ENCODE measurements at places on chromosomes 16 and 17.

DNA sequence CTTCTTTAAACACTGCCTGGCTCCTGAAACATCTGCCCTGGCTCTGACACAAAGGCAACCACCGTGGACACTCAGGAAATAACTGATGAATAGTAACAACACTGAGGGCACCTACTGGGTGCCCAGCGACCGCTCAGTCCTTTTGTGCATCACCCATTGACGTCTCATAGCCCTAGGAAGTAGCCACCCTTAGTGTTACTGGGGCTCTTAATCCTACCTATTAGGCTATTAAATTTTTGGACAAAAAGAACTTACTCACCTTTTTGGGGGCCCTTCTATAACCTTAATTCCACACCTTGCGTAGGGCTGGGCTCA lies 11.7 kb downstream of the PPL start:
- DNase-seq = no peak

DNA sequence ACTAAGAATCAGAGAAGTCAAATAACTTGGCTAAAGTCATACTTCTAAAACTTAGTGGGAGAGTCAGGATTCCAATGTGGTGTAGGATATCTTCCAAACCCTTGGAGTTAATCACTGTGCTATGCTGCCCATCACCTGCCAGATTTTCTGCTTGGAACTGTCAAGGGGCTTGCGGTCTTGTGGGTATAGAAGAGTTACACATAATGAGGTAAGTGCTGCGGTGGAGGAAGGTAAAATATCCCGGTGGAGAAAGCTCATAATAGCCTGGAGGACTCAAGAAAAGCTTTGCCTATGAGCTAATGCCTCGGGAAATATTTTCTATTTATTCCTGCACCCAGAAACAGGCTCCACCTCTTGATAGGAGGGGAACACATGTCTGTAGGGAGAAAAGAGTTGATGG lies 195.6 kb downstream of the UTP18 start:
- no peak for DNase-seq

GRCh38 chr16:24976971-24977677 lies 38.0 kb downstream of the ARHGAP17 start:
- DNase-seq = no peak

GRCh38 chr16:19555186-19555937 lies at the start of gene VPS35L:
TSS of gene VPS35L (plus strand) at chr16:19555703. CDS start at chr16:19555730, 27 bp downstream.
- DNase-seq = peak; percentile 99

GRCh38 chr17:74211141-74211911 lies 2.0 kb upstream of the TTYH2 start:
- peak; percentile 38 for DNase-seq

GRCh38 chr17:2083613-2084035 lies 28.7 kb downstream of the HIC1 start:
- peak; percentile 96 for DNase-seq

DNA sequence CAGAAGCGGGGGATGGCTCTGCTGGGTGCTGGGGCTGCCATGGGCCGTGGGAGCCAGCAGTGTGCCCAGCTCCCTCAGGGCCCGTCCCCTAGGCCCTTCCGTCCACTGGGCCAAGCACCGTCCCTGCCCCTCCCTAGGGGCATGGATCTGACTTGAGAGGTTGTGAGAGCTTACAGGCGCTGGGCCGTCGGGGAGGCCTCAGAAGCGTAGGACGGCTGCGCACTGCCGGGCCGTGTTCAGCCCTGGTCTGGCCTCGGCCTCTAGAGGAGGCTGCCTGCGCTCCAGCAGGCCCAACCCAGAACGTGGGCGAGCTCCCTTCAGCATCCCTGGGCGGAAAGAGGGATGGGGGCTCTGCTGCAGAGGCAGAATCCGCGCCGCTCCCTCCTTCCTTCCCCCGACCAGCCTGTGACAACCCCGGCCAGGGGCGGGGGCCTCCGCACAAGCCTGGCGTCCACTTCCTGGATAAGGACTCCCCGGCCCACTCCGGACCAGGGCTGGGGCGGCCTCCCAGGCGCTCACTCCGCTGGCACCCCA lies 685 bp upstream of the MPG start:
- peak; percentile 40 for DNase-seq

- DNase-seq = no peak
These were observed 23.5 kb downstream of the CFAP97D1 start for GRCh38 chr17:43803758-43804157.

GRCh38 chr17:8664456-8665126 lies 34.1 kb upstream of the MYH10 start:
- no peak for DNase-seq

DNA sequence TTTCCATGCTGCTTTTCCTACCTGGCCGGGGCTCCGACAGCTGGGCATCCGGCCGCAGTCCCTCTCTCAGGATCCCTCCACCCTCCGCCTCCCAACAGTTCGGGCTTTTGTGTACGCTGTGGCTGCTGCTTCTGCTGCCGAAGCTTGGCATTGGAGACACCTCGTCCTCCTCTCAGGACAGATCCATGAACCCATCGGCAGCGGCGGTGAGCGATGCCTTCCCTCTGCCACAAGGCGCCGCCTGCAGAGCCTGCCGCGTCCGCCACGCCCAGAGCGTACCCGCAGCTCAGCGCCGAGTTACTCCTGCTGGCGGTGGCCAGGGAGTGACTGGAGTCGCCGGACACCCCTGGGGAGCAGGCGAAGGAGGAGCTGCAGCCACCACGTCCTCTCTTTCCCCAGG lies 2032.8 kb downstream of the TP53TG3F start:
- no peak for DNase-seq

DNA sequence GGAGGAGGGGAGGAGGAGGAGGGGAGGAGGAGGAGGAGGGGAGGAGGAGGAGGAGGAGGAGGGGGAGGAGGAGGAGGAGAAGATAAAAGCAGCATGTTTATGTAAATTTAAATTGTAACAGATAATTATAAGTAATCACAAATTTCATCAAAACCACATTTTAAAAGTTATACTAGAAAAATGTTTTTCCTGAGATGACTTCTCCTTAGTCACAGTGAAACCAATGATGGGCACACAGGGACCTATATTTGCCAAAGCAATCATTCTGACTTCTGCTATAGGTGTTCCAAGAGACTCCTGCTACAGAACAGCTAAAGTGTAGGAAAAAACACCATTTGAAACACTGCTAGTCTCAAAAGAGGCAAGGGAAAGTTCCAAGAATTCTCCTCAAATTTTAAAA lies 66.4 kb downstream of the CEP95 start:
- peak; percentile 2 for DNase-seq

DNA sequence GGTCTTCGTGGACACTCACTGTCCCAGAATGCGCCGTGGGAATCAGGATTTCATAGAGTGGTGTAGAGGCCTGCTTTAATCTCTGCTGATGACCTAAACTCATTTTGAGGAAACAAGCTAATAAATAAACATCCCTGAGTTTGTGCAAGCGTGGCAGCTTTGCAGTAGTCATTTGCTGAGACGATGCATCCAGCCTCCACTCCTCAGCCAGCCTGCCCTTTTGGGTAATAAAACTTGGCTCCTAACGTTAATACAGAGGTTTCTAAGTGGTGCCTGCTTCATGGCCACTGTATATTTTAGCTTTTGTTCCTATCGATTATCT lies 1.3 kb downstream of the DGKE start:
- DNase-seq = peak; percentile 44

- peak; percentile 91 for DNase-seq
These were observed at the start of gene USB1 for GRCh38 chr16:58000706-58001676. TSS of gene USB1 (plus strand) at chr16:58001407. CDS start at chr16:58001484, 77 bp downstream.

DNA sequence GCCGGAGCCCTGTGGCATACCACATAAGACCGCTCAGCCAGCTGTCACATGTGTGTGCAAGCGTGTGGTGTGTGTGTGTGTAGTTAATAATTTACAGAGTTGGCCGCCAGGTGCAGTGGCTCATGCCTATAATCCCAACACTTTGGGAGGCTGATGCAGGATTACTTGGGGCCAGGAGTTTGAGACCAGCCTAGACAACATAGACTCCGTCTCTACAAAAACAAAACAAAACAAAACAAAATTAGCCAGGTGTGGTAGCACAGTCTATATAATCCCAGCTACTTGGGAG lies 20.4 kb downstream of the SOCS1 start:
- no peak for DNase-seq

- peak; percentile 46 for DNase-seq
These were observed 38.7 kb downstream of the CMIP start for GRCh38 chr16:81483064-81483969.

DNA sequence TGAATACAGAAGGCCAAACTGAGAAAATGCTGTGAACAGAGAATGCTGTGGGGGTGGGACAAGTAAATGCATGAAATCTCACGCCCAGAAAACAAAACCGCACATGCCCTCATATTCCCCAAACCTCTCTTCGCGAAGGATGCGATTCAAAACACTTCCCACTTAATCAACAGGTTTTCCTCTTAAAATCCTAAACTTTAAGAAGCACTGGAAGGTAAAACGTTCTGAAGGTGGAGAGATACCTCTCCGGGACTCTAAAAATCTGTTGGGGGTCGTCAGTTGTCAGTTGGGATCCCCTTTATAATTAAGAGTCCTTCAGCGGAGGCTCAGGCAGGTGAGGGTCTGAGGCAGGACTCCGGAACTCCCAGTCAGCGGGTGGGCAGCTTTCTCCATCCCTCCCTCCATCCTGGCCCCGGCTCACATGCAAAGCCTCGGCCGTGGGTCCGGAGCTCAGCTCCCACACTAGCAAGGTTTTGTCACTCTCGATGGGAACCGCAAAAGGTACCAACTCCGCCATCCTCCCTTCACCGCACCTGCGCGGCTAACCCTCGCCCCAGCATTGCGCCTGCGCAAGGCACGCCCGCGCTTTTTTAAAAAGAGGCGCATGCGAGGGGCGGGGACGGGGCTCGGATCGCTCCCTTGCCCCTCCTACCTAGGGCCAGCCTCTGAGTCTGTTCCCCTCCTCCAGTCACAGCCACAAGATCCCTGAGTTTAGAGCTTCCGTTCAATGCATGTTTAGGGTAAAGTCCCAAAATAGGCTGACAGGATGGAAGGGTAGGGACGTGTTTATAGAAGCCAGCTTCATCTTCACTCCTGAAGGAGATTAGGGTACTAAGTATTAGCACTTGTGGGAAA lies at the start of gene RDM1:
RDM1 (minus strand) TSS at position 563 of the 855 bp plus-strand sequence; CDS start at position 517, 46 bp downstream.
- peak; percentile 73 for DNase-seq

DNA sequence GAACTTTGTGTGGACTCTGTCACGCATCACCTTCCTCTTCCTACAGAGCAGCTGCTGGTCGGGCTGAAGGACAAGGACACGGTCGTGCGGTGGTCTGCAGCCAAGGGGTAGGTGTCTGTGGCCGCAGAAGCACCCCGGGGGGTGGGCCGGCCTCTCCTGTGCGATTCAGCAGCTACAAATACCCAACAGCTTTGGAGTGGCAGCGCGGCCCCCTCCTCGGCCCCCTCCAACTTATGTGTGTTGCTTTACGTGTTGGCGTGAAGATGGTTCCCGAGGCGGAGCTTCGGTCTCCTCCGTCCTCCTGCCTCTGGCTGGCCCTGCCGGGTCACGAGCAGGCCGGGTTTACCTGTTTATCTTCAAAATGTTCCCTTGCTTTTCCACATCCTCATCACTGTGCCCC lies 32.3 kb downstream of the ZNF750 start:
- DNase-seq = no peak

DNA sequence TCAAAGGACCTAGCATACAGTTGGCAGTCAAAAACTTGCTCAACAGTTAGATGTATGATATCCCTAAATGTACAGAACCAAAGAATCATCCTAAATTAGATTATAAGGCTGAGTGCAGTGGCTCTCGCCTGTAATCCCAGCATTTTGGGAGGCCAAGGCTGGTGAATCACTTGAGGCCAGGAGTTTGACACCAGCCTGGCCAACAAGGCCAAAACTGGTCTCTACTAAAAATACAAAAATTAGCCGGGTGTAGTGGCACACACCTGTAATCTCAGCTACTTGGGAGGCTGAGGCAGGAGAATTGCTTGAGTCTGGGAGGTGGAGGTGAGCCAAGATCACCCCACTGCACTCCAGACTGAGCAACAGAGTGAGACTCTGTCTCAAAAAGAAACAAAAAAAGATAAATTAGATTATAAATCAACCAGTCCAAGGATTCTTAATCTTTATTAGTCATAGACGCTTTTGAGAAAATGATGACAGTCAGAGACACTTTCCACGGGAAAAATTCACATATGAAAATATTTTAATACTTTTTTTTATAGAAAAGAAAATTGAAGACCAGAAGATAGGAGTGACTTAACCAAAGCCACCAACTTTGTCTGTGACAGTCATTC lies 77.6 kb downstream of the MMD start:
- DNase-seq = no peak

GRCh38 chr16:50696575-50697420 lies 3.4 kb downstream of the NOD2 start:
- DNase-seq = peak; percentile 99

- DNase-seq = no peak
These were observed 940.5 kb downstream of the CDH11 start for GRCh38 chr16:64181271-64181925.

GRCh38 chr16:79801646-79802045 lies 201.1 kb upstream of the MAF start:
- no peak for DNase-seq

DNA sequence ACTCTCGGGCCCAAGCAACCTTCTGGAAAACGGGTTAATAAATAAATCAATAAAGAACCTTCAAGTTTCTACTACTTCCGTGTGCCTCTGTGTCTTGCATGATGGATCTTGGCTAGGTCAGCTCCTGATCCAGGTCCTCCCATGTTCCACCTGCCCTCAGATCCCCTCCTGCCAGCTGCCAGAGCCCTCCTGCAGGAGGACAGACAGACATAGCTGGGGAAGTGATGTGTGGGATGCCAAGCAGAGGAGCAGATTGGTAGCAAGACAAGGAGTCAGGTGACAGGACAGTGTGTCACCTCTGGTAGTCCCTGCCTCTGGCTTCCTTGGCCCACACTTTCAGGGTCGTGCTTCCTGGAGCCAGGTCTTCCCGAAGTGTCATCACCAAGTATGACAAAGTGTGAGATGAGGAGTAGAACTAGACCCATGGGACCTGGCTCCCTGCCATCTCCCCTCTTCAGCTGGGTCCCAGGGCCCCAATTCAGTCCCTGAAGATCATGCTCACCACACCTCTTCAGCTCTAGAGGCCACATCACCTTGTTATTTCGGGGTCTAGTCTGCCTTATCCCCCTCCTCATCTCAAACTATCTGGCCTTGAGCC lies 1.0 kb upstream of the EPN3 start:
- DNase-seq = no peak

GRCh38 chr17:57518587-57519581 lies 226.2 kb downstream of the CCDC182 start:
- no peak for DNase-seq

DNA sequence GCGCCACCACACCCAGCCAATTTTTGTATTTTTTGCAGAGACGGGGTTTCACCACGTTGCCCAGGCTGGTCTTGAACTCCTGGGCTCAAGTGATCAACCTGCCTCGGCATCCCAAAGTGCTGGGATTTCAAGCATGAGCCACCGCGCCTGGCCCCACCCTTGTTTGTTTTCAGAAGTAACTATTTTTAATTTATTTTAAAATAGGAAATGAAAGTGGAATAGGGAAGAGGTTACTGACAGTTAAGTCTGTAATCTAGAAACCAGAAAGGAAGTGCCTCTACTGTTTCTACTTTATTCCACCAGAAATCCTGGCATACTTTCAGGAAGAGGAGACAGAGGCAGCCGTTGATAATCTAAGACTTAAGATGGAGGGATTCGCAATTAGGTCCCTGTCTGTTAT lies 225.6 kb downstream of the TANC2 start:
- peak; percentile 76 for DNase-seq

DNA sequence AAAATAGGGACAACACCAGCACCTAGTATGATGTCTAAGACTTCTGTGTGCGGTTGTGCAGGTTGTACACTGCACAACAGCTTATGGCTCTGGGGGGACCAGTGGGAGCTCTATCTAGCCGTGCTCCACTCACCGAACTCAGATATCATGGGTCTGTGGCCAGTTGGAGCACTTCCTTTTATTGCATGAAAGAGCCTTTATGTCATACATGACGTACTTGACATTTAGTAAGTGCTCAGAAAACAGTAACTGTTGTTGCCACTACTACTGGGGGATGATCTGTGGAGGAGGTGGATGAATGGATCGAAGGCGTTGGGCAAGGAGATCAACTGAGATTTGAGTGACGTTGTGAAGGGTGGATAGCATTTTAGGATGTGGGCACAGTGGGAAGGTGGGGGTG lies 368.8 kb downstream of the SNX29 start:
- peak; percentile 40 for DNase-seq
